ENCODE measurements at places on chromosomes 5 and 9. TPM values are rescaled to one million over a fixed set of nuclear protein-coding genes. Genes with fewer than 3 reads are reported as not detected.

Gene KIAA0825
- total RNA-seq = 3.1 TPM

Gene CDH18
- total RNA-seq = 0.76 TPM

Gene PCDHA13
- 0.32 TPM for total RNA-seq

Gene PDE6A
- 7.3 TPM for total RNA-seq

Gene INSL6
- total RNA-seq = not detected

Gene SH3GL2
- 0.73 TPM for total RNA-seq

Gene RNF145
- total RNA-seq = 57.2 TPM

Gene ACOT12
- not detected for total RNA-seq

Gene CTXN3
- total RNA-seq = not detected

Gene CMBL
- 97.9 TPM for total RNA-seq

Gene PIP5K1B
- total RNA-seq = 60.0 TPM

Gene C5orf63
- 22.6 TPM for total RNA-seq

Gene LCN6
- 1.0 TPM for total RNA-seq

Gene PCDHGB3
- 6.3 TPM for total RNA-seq

Gene DEPDC1B
- total RNA-seq = 9.8 TPM

Gene FOXE1
- total RNA-seq = not detected

Gene GIN1
- 9.1 TPM for total RNA-seq

Gene FOXD4L5
- total RNA-seq = not detected

Gene CAMK4
- total RNA-seq = 2.0 TPM

Gene TPM2
- 1,899 TPM for total RNA-seq

Gene NIPBL
- 77.2 TPM for total RNA-seq

All from mucosa of descending colon (tissue), 3 donors.